Right atrium auricular region (tissue), 2 donors: ENCODE measurements at places on chromosomes 6 and 20. TPM values are rescaled to one million over a fixed set of nuclear protein-coding genes. Genes with fewer than 3 reads are reported as not detected.

- no peak for DNase-seq
Observed at GRCh38 chr6:16754876-16755275, 6.4 kb downstream of the ATXN1 start.

- no peak for DNase-seq
Observed at GRCh38 chr20:46396052-46396740, 10.2 kb downstream of the ELMO2 start.

GRCh38 chr6:79421001-79421411 lies 116.2 kb downstream of the LCA5 start:
- DNase-seq: no peak

- no peak for DNase-seq
Observed at GRCh38 chr20:31637660-31638059, at the start of gene COX4I2. Gene COX4I2 (plus strand): TSS chr20:31637912. CDS start chr20:31639018, 1,106 bp downstream.

DNA sequence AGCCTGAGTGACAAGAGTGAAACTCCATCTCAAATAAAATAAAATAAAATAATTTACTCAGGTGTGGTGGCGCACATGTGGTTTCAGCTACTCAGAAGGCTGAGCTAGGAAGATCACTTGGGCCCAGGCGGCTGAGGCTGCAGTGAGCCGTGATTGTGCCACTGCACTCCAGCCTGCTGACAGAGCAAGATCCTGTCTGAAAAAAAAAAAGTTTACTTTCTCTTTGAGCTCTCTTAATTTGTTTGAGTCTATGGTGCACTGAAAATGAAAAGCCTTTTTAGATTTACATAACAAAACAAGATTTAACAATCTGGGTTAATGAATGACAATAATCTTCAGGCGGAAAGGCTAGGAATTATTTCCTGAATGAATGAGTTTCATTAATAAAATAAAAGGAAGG lies 23.3 kb upstream of the NHSL1 start:
- no peak for DNase-seq

DNA sequence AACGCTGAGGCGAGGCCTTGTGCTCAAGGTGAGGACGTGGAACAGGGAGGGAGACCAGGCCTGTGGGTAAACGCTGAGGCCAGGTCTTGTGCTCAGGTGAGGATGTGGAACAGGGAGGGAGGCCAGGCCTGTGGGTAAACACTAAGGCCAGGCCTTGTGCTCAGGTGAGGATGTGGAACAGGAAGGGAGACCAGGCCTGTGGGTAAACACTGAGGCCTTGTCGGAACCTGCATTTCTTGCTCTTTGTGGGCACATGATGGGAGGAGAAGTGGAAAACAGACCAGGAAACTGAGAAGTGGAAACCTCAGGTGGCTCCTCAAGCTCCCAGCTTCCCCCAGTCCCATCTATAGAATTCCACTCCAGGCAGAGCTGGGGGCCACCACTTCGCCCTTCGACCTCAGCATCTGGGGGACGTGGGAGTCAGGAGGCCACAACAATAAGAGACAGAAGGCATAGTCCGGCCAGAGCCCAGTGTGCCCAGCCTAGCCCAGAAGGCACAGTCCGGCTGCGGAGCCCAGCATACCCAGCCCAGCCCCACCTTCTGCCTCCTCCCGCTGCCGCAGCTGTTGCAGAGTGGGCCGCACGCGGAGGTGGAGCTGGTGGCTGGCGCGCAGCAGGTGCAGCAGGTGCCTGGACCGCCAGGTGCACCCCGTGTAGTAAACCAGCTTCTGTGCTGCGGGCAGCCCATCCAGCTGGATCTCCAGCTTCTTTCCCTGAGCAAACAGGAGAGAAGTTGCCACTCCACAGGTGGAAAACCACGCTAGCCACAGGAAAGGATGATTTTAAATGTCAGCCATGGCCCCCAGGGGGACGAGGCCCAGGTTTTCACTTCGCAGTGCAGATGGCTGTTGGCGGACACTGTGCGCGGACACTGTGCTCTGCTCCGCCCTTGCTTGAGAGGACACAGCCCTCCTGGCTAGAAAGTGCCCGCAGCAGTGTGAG lies 17.5 kb downstream of the FRMD1 start:
- DNase-seq: no peak

DNA sequence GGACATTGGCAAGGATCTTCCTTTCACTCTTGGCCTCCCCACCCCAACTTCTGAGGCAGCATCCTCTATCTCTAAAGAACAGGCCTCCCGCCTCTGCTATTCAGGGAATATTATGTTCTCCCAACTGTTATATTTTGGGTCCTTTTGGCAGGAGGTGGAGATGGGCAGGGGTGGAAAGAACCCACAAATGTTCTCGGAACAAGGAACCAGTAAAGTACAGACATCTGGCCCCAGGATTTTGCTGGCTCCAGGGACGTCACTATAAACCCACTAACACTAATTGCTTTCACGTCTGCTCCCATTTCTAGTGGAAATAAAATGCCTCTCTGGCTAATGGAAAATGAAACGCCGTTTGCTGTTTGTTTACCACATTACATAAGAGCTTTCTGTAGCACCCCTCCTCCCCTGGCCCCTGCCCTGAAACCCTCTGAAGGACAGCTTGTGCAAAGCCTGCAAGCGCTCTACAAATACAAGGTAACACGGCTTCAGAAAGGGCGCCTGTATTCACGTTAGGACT lies 77.7 kb upstream of the TBC1D7 start:
- DNase-seq: no peak

DNA sequence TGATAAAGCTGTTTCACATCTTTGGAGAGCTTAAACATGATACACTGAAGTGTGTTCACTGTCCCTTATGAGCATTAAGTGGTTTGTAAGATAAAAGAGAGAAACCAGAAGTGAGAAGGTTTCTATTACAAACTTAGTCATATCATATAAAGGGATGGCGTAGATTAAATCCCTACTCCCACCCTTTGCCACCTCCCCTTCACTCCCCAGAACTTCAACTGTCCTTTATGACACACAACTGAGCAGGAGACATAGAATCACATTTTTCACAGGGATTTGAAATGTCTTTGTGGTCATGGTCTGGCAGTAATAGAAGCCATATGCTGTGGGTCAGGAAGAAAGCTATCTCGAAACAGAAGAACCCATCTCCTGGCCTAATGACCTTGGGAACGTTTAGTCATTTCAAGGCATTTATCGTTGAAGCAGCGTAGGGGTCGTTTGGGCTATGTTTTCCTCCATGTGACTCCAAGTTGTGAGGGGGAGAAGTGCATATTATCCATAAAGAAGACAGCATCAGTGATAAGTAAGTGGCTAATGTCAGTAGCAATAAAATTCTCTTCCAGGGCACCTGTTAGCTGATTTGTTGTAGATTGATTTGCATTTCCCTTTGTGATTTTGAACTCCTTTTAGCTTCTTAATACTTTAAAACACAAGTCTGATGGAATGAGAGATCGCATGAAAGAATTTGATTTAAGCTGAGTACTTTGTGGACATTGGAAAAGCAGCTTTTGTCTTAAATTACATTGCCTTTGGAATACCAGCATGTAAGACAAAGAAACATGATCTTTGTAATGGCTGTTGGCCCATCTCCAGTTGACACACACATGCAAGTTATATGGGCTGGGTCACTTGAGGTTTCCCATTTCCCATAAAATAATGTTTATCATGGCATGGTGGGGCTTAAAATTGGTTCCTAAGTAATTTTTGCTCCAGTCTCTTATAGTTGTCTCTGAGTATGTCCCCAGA lies 501.5 kb upstream of the FLRT3 start:
- no peak for DNase-seq

DNA sequence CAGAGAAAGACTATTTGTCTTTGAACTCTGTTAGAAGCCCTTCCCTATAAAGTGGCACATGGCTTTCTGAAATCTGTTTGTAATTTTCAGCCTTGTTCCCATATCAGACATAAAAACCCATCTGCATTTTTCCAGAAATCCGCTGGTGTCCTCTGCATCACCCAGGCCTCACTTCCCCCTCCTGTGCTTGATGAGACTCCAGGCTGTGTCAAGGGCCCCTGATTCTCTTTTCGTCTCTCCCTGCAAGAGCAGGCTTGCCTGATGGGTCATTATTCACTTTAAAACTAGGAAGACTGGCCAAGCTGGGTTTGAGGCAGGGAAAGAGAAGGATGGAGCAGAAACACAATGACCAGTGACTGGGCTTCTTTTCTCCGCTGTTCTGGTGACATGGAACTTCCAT lies 10.6 kb upstream of the PROKR2 start:
- DNase-seq: no peak

Gene NMBR
- not detected for total RNA-seq

Gene WFDC10B
- total RNA-seq: not detected
